RWPE1 (cell line): ENCODE measurements at places on chromosomes 6 and 20.

DNA sequence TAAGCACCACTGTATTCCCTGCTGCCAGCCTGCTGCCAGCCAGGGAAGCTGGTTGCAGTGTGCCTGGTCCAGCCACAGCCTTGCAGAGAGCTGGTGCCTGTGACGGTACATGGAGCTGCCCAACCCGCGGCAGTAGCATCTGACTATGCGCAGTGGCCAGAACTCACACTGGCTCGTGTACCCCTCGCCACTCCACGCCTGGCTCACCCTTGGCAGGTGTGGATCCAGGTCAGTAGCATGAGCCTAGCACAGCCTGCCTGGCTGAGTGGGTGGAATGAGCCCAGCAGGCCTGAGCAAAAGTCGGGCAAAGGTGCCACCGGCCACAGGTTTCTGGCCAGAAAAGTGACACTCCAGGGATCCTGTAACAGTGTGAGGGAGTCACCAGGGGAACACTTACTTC is 361.7 kb upstream of the MAP3K7 start:
- no peak for DNase-seq

DNA sequence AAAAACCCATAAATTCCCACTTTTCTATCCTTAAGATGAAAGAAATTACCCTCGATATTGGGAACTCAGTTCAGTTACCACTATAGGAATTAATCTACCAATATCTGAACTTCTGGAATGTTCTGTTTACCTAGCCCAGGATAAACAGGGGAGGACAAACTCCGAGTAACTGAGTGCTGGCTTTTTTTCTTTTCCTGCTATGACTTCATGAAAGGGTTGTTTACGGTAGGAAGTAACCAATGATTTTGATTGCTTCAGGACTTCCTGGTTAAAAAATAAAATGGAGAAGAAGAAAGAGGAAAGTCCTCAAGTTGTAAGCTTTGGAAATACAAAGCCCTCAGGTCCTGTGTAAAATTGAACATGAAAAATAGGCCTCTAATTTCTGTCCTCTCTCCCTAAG is 167.7 kb downstream of the ZNF217 start:
- no peak for DNase-seq

DNA sequence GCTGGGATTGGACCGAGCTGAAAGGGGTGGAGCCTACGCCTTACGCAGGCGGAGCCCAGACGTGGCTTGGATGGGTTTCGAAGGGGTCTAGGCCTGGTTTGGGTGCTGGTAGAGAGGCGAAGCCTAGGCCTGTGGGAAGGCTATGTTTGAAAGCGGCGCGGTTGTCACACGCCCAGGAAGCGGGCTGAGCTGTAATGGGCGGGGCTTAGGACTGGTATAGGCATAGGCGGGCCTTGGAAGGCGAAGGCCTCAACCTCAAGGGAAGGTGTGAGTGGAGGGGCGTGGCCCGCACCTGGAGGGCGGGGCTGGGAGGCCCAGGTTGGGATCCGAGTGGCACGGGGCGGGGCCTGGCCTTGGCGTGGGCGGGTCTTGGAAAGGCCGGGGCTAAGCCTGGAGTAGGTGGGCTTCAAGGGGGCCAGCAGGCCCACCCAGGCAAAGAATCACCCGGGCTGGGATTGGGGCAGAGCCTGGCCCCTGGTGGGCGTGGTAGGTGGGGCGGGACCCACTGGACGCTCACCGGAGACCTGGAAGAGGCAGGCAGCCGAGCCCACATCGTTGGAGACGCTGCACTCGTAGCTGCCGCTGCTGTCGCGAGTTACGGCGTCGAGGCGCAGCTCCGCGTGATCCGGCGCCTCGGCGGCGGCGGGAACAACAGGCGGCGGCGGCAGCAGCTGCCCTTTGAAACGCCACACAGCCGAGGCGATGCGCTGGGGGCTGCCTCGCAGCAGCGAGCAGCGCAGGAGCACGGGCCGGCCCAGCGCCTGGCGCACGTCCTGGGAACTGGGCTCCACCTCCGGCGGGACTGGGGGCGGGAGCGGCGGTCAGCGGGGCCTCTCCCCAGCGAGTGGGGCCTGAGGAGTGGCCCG is 49.0 kb downstream of the MDGA1 start:
- peak; percentile 87 for DNase-seq

DNA sequence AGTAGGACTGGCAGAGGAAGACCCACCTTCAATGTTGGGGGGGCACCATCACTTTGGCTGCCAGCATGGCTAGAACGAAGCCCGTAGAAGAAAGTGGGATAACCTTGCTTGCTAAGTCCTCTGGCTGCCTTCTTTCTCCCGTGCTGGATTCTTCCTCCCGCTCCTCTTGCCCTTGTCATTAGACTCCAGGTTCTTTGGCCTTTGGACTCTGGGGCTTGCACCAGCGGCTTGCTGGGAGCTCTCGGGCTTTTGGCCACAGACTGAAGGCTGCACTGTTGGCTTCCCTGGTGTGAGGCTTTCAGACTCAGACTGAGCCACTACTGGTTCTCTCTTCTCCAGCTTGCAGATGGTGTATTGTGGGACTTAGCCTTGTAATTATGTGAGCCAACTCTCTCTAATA is 28.2 kb downstream of the GSTA2 start:
- no peak for DNase-seq

DNA sequence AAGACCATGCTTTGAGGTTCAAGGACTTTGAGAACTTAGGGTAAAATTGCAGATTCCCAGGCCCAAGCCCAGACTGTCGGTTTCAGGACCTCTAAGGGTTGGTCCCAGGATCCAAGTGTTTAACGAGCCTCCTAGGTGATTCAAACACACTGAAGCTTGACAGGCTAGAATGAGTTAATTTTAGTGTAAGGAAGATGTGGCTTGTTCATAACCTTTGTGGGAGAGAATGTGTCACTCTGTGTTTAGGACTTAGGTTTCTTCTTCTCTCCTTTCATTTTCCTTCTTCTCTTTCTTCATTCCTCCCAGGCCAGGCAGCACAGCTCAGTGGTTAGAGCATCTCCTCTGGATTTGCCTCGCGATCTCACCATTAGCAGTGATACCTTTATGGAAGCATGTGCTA is 104.8 kb upstream of the KCNG1 start:
- no peak for DNase-seq

DNA sequence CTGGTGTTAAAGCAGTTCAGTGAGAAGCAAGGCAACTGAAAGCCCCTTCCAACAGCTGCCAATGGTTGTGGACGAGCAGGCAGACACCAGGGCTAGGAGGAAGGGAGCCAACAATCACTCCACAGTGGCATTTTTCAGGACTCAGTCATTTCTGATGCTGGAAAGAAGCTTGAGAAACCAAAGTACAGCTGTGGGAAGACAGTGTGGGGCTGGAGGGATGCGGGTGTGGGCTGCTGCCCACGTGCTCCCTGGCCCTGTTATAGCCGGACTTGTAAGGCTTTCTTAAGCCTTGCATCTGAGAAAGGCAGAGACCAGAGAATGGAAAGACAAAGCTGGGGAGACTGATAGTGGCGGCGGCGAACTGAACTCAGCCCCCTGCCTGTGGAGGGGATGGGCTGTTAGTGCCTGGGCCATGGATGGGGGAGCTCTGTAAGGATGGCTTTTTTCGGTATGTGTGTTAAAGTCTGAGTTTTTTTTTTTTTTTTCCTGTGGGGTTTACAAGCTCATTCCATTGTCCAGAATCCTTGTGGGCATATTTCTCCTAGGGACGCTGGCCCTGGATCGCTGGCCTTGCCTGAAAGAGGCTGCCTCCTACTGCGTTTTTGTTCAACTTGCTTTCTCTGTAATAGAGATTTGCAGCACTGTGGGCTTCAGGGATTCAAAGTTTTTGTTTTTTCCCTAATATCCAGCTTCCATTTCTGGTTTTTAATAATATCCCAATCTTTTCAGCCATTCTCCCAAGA is 91.7 kb downstream of the GJA10 start:
- DNase-seq = no peak

- DNase-seq = no peak
Measured at GRCh38 chr6:42366011-42366705, 85.6 kb downstream of the TRERF1 start.

GRCh38 chr6:163504984-163505640 is 90.6 kb downstream of the QKI start:
- no peak for DNase-seq

- no peak for DNase-seq
Measured at GRCh38 chr6:132471787-132472186, 41.1 kb downstream of the STX7 start.

GRCh38 chr6:47709160-47709559 is 10.8 kb downstream of the ADGRF4 start:
- no peak for DNase-seq

- no peak for DNase-seq
Measured at GRCh38 chr6:10202581-10202980, 212.3 kb downstream of the TFAP2A start.
